Astrocyte (in vitro differentiated cells and primary cell): ENCODE measurements at places on chromosomes 6 and 20.

DNA sequence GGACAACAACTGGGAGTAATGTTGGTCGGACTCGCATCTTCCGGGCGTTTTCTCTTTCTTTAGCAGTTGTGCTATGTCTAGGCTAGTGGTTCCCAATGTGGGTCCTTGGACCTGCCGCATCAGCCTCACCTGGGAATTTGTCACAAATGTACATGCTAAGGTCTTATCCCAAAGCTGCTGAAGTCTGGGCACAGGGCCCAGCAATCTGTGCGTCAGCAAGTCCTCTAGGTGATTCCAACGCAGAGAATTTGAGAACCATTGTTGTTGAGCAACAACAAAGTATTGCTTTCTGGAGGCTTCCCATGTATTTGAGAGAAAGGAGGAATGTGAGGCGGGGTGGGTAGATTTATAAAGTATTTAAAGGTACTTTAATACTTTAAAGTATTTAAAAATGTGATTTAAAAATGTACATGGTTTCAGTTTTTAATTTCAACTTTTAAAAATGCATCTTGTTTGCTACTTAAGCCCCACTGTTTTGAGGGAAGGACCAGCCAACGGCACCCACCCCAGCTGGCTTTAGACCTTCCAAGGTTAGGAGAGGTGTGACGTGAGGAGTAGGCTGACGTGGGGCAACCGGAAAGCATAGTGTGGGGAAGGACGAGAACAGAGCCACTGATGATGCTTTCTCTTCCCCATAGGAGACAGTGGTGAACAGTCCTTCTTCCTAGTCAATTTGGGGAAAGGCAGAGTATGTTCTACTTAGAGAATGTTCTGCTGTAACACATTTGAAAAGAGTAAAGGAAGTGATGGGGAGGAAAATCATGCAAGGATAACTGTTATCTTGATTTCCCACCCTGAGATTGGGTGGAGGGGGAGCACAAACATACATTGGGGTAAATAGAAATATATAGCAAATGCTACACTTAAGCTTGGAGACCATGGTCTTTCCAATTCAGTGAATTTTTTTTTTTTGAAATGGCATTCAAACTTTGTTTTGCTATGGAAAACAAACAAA, 4.3 kb downstream of the UST start:
- DNase-seq, result peak; percentile 58

DNA sequence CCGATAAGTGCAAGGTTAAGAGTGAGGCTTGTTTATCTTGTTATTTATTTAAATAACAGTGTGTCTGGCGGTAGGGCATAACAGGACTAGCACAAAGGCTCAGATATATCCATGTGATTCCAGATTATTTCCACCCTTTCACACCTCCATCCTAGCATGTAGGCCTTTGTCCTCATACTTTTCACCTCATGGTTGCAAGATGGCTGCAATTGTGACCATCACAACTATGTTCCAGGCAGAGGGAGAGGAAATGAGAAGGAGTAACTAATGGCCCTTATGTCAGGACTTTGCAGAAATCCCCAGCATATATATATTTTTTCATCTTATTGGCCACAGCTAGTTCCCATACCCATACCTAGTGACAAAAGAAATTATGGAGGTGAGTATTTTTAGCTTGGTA, 23.5 kb upstream of the RALY start:
- DNase-seq, result no peak

GRCh38 chr20:58228484-58229197, at the start of gene ANKRD60:
Gene ANKRD60, minus strand, starts transcription at chr20:58228653. Its CDS starts 0 bp downstream, at chr20:58228653.
- DNase-seq, result peak; percentile 65

DNA sequence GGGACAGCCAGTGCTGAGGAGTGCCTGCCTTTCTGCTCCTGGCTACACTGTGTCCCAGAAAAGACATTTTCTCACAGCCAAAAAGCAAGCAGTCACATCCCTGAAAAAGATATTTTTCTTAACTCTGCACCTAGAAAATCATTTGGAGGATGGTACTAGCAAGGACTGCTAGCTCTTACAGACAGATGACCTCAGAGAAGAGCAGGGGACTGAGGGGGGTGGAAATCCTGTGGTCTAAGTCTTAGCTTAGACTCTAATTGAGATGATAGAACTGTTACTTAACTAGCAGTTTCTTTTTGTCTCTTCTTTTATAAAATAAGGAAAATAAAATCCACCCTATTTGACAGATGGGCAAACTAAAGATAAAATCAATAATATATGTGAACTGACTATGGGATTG, 152.8 kb downstream of the TMEM200A start:
- peak; percentile 22 for DNase-seq

GRCh38 chr6:153129873-153130514, 1.1 kb downstream of the RGS17 start:
- no peak for DNase-seq

GRCh38 chr6:165893431-165893830, 230.4 kb upstream of the PDE10A start:
- DNase-seq, result no peak

DNA sequence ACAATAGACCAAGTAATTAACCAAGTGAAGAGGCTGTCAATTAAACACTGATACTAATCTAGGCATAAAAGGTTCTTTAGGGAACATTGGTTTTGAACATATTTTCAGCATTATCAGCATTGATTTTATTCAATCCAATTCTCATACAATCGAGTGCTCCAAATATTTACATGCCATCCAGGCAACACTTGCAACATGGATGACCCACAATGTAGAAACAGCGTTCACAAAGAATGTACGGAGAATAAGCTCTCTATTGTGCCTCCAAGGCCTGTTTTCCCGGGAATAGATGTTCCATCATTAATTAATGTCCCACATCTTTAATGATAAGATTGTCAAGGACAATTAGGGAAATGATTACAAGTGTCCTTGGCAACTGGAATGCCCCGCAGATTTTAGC, 117.4 kb downstream of the RFX6 start:
- no peak for DNase-seq

- no peak for DNase-seq
These were observed 258.7 kb downstream of the LRFN2 start for GRCh38 chr6:40328386-40328985.

- peak; percentile 70 for DNase-seq
These were observed 32.7 kb downstream of the TUBB2B start for GRCh38 chr6:3194535-3195419.

DNA sequence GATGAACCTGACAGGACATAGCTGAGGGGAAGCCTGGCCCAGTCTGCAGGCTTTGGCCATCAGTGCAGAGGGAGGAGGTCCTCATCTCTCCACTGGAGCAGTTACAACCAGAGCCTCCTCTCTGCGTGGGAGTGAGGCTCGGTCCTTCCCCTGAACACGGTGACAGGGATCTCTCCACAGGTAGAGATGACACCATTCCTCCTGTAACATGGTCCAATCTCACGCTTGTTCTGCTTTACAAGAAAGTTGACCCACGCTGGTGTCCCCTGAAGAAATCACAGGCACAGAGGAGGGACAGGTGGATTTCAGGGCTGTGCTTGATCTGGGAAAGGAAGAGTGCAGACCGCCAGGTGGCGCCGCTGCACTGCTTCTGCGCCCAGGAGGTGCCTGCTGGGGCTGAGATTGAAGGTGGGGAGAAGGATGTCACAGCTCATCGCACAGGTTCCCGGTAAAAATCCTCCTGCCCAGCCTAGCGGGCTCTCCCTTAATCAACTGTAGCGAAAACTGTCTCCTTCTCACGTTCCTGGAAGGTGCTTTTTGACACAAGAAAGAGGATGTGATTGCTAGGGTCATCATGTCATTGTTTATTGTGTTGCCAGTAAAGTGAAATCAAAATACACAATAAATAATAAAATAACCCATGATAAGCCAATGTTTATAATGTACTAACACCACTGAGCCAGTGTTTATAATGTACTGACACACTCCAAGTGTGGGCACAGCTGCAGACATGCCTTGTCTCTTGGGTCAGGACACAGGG, 20.4 kb downstream of the HLA-G start:
- peak; percentile 18 for DNase-seq

- DNase-seq, result no peak
These were observed 22.5 kb downstream of the THBS2 start for GRCh38 chr6:169230946-169231789.

DNA sequence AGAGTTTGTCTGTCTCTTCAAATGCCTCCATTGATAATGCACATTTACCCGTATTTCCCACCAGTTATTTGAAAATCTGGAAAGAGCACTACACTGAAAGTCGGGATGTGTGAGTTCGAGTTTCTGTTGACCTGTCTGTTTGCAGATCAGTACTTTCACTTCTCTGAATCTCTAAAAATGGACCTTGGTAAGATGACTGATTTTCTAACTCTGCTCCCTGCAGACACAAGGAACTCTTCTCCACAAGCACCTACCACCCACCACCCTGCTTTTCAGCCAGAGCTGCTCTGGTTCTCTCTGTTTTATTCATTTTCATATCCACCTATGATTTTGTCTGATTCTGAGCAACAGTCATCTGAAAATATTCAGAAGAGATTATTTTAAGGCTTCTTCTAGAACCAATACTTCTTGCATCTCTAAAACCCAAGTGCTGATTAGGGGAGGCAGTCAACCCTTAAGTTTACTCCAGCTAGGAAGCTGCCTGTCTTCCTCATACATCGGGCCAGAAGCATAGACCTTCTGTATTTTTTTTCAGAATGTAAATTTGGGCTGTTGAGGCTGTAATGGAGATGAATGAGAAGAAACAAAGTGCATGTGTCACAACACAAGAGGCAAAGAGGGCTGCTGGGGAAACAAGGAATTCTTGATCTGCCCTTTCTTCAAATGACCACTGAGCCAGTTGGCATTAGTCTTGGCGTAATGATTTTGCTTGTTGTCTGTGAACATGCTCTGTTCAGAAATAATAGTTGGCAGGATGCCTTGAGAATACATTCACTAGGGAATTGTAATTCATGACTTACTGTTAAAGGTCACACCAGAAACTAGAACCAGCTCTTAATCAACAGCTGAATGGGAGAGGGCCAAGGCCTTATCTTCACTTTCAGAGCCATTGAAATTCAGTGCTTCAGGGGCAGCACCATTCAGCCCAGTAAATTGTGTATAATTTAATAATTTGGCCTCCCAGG, 85.4 kb upstream of the MYLIP start:
- no peak for DNase-seq

GRCh38 chr6:56716229-56716628, 73.5 kb upstream of the DST start:
- no peak for DNase-seq

GRCh38 chr6:39642270-39642669, 82.9 kb downstream of the KIF6 start:
- DNase-seq, result no peak

- no peak for DNase-seq
These were observed 35.8 kb downstream of the DTNBP1 start for GRCh38 chr6:15626878-15627674.

GRCh38 chr6:82035526-82035925, 212.0 kb downstream of the IBTK start:
- DNase-seq, result no peak

GRCh38 chr6:42790549-42791181, 8.8 kb downstream of the BICRAL start:
- no peak for DNase-seq

GRCh38 chr6:44022296-44022661, 105.0 kb downstream of the MRPL14 start:
- peak; percentile 55 for DNase-seq

DNA sequence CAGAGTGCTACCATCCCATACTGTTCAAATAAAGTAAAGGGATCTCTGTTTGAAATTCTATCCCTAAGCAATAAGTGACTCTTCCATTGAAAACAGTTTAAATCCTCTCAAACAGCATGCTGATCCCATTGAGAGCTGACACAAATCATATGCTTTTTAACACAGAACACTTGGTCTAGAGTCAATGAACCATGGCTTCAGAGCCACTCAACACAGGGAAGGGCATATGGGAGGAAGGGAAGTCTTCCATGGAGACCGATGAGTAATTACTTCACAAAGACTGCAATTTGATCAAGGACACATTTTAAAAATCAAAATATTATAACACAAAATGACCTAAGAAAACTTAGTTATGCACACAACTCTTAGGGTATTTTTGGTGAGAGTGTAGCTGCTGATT, 1073.0 kb upstream of the MAP3K7 start:
- no peak for DNase-seq

GRCh38 chr6:91780270-91780669, 1193.4 kb upstream of the MAP3K7 start:
- no peak for DNase-seq

DNA sequence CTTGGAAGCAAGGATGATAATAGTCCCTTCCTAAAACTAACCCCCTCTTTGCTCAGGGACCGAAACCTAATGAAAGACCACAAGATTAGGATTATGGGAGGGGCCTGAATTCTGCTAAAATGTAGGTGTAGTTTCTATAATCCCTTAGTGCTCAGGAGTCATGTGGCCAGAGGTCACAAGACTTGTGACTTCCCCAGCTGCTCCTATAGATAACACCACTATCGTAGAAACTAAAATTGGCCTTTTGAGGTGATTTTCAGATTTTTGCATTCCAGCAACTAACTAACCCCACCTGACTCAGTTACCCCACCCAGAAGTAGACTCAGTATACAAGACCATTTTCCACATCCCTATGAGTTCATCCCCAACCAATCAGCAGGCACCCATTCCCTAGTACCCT, 42.1 kb downstream of the MDN1 start:
- no peak for DNase-seq

- no peak for DNase-seq
These were observed 254.8 kb downstream of the CDC5L start for GRCh38 chr6:44642349-44642748.

- DNase-seq, result no peak
These were observed 6.5 kb downstream of the PTPRK start for GRCh38 chr6:128513878-128514277.

GRCh38 chr6:39464067-39464466, 141.6 kb upstream of the KCNK16 start:
- DNase-seq, result no peak

- DNase-seq, result no peak
These were observed 91.6 kb downstream of the PRND start for GRCh38 chr20:4813076-4813862.

- no peak for DNase-seq
These were observed 481.9 kb downstream of the TBC1D32 start for GRCh38 chr6:120852293-120852849.

DNA sequence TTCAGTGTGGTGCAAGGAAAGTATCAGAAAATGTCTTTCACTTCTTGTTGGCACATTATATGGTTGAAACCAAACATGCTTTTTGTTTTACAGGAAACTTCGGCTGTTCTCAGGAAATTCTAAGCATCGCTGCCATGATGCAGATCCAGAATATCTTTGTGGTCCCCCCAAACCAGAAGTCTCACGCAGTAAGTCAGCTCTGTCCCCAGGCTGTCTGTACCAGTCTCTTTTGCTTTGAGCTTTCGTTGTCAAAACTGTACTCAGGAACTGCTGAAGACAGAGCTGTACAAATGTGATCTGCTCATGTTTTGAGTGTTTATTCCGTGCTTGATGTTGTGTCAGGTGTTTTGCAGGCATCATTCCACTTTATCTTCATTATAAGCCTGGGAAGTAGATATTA, 59.6 kb downstream of the DHX35 start:
- no peak for DNase-seq

DNA sequence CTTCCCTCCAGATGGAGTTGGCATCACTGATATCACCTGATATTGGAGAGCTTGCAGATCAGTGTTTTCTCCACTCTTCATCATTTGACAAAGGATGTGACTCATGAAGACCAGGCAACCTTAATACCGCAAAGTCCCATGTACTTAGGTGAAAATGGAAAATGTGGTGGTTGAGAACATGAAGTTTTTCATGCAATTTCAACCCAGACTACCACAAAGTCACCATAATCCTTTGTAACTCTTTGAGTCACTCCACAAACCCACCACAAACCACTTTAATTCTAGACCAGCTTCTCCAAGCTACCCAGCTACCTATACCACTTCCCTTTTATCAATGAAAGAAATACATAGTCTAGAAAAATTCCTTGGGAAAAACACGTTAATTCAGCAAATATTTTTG, 7.1 kb downstream of the NHLRC1 start:
- DNase-seq, result peak; percentile 31
